ENCODE measurements at places on chromosomes 3 and 15.

GRCh38 chr3:69199942-69200341 lies 77.5 kb upstream of the LMOD3 start:
- DNase-seq = no peak

GRCh38 chr3:48410205-48411040 lies 19.5 kb downstream of the PLXNB1 start:
- DNase-seq = no peak

GRCh38 chr3:107574650-107575049 lies 51.9 kb downstream of the BBX start:
- DNase-seq = peak; percentile 42

DNA sequence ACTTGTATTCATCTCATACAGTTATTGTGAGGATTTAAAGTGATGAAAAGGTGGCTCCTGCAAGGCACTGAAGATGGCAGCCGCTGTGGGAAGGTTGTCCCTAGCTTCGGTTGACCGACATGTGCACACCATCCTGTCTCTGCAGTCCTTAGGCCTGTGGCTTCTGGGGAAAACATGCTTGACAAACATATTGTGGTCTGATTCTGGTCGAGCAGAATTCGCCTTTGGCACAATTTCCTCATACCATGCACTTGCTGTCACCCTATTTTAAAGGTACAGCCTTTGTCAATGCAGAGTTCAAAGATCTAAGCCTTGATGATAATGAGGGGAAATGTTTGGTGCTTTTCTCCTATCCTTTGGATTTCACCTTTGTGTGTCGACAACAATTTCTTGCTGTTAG lies 50.9 kb downstream of the PRICKLE2 start:
- DNase-seq = no peak

DNA sequence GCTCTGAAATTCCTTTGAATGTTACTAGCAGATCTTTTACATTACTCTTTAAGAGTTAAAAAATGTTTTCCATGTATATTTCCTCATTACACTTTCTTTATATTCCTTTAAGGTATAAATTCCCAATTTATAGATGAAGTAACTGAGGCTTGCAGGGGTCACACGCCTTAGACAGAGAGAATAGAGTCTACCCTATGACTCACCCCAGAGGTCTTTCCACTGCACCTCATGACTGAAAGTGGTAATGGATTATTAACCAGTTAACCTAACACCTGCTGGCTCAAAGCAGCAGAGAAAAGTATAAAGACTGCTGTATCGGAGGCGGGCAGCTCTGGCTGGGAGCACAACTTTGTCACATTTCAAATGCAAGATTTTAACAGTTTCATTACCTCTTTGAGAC lies 37.7 kb downstream of the LDHAL6B start:
- DNase-seq = no peak

- DNase-seq = no peak
These were observed 46.1 kb downstream of the WHAMM start for GRCh38 chr15:82855286-82856100.

DNA sequence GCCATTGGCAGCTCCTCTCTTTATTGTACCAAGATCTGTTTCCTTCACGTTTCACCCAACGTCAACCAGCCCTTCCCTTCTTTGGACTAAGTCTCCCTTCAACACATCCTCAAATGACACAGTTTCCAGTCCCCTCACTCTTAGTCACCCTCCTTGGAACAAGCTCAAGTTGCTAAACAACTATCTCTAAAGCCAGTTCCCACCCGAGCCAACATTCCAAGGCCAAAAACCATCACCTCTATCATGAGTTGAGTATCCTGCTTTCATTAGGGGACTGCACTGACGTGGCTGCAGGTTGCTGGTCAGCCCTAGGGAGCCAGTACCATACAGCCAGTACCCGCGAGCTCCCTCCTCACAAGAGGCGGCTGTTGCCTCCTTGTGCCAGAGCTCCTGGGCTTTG lies 73.8 kb downstream of the LIPC start:
- peak; percentile 38 for DNase-seq

DNA sequence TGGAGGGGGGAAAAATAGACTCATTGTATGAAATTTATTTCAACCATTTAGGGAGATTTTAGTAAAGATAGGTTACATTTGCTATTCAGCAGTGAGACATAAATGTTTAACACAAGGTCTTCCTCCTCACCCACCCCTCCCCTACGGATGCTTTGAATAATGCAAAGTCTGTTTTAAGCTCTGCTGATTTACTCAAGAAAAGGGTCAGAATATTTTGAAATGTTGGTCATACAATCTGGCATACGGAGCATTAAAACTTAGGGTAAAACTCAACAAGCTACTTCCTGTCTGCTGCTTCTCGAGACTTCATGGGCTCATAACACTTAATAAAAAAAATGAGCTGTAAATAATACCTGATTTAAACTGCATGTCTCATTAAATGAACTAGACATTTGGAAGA lies 156.3 kb downstream of the WNT5A start:
- no peak for DNase-seq

DNA sequence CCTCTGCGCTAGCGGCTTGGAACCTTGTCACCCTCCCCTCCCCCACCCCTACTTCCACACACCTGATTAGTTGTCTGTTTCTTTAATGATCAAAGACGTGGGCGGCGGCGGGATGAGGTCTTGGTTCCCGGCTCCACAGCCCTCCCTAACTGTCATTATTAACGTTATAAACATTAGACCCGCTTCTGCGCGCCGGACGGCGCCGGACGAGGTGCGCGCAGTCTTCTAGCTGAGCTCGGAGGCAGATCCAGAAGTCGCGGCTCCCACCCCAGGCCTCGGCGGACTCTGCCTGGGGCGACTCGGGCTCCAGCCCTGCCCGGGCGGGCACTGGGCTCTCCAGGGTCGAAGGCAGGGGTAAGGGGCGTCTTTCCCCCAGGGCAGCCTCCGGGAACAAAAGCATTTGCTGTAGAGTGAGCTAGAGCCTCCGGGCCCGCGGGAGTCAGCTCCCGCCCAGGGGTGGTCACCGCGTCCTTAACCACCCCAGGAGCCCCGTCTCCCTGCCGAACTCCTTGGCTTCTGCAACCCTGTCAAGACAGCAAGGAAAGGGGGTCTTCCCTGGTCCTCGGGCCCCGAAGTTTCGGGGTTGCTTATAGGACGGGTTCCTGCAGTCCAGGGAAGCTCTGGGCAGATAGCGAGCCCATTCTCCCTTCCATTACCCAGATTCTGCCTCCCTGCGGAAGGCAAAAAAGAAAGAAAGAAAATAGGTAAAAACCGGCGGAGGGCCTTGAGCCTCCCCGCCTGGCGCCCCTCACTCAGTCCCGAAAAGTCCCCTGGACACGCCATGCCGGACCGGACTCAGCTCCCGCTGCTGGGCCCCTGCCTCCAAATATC lies 2.2 kb upstream of the ISLR2 start:
- no peak for DNase-seq

- DNase-seq = peak; percentile 33
These were observed 39.1 kb downstream of the SLC9A9 start for GRCh38 chr3:143809121-143809621.
